Esophagus mucosa (tissue), 1 donor: ENCODE measurements at places on chromosomes 3 and 15.
A peak's percentile ranks its signal among the peaks of the same experiment; 100 is the strongest.

GRCh38 chr3:118144919-118145318 is 889.7 kb downstream of the IGSF11 start:
- ATAC-seq, result no peak

DNA sequence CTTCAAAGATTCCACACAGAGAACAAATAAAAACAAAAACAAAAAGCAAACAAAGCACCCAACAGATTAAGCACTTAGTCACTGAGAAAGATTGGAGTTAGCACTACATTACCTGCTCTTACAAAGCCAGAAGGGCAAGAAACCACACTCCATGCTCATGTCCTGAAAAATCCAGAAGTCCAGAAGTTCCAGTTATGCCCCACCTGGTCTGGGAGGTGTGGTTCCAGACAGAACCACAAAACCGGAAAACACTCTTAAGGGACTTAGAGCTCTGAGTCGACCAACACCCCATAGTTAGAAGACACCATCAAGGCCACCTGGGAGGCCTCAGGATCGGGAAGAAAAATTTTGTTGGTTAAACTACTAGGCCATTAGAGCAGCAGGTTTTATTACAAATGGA is 88.9 kb downstream of the TNIK start:
- peak; percentile 76 for ATAC-seq

DNA sequence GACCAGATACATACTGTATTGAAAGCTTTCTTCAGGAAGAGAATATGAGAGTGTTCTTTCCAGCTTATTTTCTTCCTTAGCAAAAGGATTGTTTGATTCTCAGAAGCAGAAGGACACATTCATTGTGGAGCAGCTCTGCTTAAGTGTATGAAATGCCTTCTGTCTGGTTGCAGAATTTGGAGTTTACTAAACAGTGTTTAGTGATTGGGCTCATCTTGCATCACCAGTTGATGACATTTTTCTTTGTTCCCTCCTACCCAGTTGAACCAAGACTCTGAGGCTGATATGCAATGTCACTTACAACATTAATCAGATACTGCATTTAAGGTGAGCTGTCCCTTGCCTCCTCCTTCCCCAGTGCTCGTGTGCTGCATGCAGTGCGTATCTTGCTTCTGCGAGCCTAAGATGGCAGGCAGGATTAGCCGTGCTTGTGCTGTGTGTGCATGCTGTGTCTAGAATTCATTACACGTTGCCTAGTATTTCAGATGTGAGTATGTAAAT is 18.4 kb downstream of the ZBTB38 start:
- ATAC-seq, result peak; percentile 10

GRCh38 chr3:171190668-171191067 is 164.1 kb upstream of the SLC2A2 start:
- ATAC-seq, result peak; percentile 37

- no peak for ATAC-seq
These were observed 6.2 kb downstream of the MGA start for GRCh38 chr15:41666353-41666920.

GRCh38 chr3:178459038-178459410 is 77.2 kb upstream of the KCNMB2 start:
- no peak for ATAC-seq
